CD4-positive, alpha-beta T cell treated with Interleukin-4 for 4 hours (primary cell): ENCODE measurements at places on chromosomes 16 and 17.

DNA sequence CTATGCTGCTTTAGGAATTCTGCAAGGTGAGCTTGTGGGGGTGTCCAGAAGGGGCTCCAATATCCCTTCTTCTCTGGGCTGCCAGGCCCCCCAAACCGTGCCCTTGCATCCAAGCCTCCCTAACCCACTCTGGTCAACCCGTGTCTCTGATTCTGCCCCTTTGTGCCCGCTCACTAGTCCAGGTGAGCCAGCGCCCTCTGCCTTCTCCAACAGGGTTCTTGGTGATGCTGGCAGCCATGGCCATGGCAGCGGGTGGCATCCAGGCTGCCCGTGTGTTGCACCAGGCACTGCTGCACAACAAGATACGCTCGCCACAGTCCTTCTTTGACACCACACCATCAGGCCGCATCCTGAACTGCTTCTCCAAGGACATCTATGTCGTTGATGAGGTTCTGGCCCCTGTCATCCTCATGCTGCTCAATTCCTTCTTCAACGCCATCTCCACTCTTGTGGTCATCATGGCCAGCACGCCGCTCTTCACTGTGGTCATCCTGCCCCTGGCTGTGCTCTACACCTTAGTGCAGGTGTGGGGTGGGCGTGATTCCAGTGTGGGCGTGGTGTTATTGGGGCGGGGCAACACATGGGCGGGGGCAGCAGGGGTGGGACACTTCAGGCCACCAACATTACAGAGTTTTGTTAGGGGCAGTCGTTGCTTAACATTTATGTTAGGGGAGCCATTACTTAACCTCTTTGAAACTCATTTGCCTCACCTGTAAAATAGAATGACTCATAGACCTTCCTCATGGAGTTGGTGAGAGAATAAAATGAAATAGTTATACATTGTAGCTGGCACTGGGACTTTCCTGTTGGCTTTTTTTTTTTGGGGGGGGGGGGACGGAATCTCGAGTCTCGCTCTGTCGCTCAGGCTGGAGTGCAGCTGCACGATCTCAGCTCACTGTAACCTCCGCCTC, 31.4 kb downstream of the ANKRD40 start:
- no peak for DNase-seq

- no peak for DNase-seq
These were observed 80.9 kb upstream of the CREBBP start for GRCh38 chr16:3961449-3961849.

DNA sequence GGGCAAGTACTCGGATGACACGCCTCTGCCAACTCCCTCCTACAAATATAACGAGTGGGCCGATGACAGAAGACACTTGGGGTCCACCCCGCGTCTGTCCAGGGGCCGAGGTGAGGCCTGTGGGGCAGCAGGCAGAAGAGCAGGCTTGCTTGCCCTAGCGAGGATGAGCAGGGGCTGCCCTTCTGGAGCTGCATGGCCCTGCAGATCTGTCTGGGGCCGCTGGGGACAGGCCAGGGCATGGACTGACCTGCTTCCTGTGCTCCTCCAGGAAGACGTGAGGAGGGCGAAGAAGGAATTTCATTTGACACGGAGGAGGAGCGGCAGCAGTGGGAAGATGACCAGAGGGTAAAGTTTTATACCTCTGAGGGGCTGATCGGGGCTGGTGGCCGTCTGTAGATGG, 5.3 kb downstream of the DHX38 start:
- DNase-seq: no peak

- DNase-seq: no peak
These were observed 35.8 kb downstream of the N4BP1 start for GRCh38 chr16:48574140-48574539.

DNA sequence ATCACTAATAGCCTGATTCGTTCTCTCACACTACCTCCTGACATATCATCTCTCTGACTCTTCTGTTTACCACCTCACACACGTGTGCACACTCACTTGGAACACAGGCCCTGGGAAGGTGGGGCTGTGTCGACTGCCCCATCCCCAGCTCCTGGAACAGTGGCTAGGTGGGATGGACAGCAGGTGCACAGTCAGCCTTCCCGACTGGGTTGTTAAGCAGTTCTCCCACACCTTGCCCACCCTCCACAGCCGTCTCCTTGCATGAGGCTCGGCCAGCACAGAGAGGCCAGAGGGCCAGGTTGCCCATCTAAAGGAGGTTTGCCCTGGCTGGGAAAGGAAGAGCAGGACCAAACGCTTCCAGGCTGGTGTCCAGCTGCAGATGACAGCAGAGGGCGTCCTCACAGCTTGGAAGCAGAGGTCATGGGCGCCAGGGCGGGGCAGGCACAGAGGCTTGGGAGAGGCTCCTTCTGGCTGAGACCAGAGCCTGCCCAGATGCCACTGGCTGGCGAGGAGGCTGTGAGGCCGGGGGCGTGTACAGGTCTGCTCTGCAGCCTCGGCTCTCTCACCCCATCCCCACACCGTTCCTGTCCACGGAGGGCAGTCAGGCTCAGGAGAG, 92.8 kb downstream of the AMFR start:
- no peak for DNase-seq

DNA sequence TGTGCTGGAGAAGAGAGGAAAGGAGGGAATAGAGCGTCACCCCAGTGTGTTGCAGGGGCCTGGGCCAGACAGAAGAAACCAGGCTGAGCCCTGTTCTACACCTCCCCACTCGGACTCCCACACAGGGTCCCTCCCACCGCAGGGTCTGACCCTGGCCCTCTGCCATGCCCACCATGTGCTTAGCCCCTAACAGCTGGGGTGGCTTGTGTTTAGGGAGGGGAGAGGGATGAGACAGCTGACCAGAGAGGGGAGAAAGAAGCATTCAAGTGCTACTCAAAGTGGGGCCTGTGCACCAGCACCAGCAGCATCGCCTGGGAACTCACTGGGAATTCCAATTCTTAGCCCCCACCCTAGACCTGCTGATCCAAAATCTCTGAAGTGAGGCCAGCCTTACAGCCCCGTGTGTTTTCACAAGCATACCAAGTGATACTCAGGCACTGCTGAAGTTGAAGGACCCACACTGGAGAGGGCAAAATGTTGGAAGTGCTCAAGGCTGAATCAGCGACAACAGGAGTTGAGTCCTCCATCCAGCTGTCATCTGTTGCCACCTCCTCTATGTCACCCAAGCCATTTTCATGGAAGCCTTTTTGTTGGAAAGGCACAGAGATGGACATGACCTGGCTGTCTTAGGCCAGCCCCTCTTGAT, 47.0 kb downstream of the FZD2 start:
- no peak for DNase-seq

DNA sequence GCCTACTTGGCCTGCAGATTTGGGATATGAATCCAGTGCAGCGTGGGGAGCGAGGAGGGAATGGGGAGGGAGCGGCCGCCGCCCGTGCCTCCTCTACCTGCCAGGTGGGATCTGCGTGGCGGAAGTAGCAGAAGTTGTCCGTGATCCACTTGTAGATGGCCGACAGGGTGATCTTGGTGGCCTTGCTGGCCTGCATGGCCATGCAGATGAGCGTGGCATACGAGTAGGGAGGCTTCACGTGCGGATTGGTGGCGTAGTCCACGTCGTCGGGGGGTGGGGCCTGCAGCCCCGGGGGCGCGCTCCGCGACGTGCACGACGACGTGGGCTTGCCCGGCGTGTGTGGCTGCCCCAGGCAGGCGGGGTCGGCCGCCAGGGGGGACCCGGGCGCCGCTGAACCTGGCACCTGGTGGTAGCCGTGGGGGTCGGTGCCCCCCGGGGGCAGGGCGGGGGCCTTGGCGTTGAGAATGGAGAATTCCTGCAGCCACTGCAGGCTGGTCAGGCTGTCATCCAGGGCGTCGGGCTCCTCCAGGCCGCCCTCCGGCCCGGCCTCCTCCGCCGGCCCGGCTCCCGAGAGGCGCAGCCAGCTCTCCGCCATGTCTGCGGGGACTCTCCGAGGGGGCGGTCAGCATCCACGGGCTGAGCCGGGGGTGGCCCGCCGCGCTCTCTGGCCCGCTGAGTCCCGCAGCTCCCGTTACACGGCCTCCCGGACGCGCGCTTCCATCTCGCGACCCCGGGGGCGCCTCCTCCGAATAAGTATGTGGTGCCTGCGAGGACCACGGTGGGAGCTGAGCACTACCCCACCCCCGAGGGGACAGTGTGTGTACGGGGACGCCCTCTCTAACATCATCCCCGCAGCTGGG, 1.0 kb downstream of the FOXJ1 start:
- DNase-seq: peak; percentile 22

DNA sequence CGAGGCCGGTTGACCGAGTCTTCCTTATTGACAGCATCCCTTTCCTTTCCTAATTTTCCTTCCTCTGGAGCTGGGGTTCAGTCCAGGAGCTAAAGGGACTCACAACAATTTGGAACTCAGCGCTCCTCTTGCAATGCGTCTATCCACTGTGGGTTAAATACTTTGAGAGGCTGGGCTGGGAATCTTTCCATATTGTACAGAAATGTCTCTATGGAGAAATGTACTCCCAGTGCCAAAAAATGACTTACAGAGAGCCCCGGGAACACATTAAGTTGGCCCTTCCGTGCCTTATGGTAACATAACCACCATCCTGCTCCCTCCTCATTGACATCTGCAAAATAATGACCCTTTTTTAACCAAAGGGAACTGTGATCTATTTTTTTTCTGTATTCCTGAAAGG, 192.8 kb downstream of the FTO start:
- DNase-seq: no peak

DNA sequence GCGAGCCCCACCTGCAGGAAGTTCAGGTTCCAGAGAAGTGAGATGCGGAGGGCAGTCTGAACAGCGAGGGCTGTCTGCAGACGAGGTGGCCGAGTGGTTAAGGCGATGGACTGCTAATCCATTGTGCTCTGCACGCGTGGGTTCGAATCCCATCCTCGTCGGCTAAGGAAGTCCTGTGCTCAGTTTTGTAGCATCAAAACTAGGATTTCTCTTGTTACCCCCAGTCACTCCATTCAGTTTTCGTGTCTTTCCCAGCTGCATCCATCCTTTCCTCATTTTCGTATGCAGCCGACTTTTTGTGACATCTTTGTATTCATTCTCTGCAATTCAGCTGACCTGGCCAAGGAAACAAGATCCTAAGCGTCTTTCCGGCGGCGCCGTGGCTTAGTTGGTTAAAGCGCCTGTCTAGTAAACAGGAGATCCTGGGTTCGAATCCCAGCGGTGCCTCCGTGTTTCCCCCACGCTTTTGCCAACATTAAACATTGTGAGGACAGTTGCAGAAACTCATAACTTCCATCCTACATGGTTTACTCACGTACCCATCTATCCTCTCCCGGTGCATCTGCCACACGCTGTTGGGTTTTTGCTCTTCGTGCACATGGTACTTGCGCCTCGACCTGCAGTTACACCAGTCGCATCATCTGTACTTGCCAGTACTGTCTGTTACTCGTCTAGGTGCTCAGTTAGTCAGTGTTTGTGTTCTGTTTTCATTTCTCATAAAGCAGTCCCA, 3.0 kb downstream of the BORCS6 start:
- DNase-seq: peak; percentile 93

DNA sequence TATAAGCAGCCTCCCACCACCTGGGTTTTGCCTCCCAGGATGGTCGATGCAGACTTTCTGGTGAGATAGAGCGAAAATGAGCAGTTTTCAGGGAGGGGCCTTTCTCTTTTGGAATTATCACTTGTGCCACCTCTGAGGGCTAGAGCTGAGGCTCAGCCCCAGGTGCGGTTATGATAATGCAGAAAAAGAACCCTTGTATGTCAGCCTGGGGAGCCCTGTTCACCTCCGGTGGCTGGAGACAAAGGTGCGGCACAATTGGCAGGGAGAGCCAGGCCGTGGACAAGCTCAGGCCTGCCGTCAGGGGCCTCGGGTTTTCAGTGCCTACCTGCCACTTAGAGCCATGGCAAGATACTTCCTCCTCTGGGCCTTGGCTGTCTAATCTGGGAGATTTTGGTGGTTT, 4.4 kb downstream of the SCPEP1 start:
- no peak for DNase-seq

- no peak for DNase-seq
These were observed 2.6 kb downstream of the GPR179 start for GRCh38 chr17:38341035-38341721.
